ENCODE measurements at places on chromosomes 3 and 15.

GRCh38 chr15:78075490-78076230, 1.9 kb downstream of the TBC1D2B start:
- peak; percentile 74 for DNase-seq

DNA sequence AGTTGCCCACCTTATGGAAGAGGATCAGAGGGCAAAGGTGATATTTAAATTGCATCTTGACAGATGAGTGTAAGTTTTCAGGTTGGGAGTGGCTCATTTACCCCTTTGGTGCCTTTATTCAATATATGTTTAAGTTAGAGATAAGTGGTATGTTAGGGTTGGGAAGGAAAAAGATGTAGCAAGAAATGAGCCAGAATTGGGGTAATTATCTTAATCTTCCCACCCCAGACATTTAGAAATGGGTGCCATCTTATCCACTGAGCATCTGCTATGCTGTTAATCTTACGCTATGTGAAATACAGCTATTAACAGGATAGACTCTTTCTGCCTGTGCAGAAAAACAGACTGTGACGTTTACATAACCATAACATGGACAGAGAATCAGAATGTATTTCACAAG, 6.3 kb downstream of the CMTM7 start:
- no peak for DNase-seq

GRCh38 chr3:40299721-40300335, 9.7 kb upstream of the EIF1B start:
- DNase-seq: no peak

GRCh38 chr3:72694398-72694797, 153.8 kb downstream of the SHQ1 start:
- no peak for DNase-seq
